ENCODE measurements at places on chromosomes 6 and 20. TPM values are rescaled to one million over a fixed set of nuclear protein-coding genes. Genes with fewer than 3 reads are reported as not detected.

Gene REM1
- not detected for total RNA-seq

Gene TENT5A
- total RNA-seq, result 3.9 TPM

Gene CST7
- total RNA-seq, result not detected

Gene GABRR1
- total RNA-seq, result not detected

Gene SLC16A10
- 0.05 TPM for total RNA-seq

Gene MCHR2
- not detected for total RNA-seq

Data from MCF 10A (cell line).